ENCODE measurements at places on chromosomes 12 and 14. TPM values are rescaled to one million over a fixed set of nuclear protein-coding genes. Genes with fewer than 3 reads are reported as not detected.

The TOMM20L gene
- not detected for total RNA-seq

The TPPP2 gene
- not detected for total RNA-seq

The ITGB7 gene
- 3.5 TPM for total RNA-seq

The ADGRD1 gene
- not detected for total RNA-seq

The DPPA3 gene
- total RNA-seq, result not detected

The TTC7B gene
- total RNA-seq, result 29.3 TPM

The INHBC gene
- total RNA-seq, result 0.14 TPM

The RNASE1 gene
- total RNA-seq, result not detected

The TRPV4 gene
- total RNA-seq, result 9.5 TPM

- no peak for DNase-seq
Measured at GRCh38 chr12:131441638-131442336, 269.1 kb upstream of the SFSWAP start.

- peak; percentile 21 for DNase-seq
Measured at GRCh38 chr14:32702562-32702961, 236.1 kb upstream of the NPAS3 start.

DNA sequence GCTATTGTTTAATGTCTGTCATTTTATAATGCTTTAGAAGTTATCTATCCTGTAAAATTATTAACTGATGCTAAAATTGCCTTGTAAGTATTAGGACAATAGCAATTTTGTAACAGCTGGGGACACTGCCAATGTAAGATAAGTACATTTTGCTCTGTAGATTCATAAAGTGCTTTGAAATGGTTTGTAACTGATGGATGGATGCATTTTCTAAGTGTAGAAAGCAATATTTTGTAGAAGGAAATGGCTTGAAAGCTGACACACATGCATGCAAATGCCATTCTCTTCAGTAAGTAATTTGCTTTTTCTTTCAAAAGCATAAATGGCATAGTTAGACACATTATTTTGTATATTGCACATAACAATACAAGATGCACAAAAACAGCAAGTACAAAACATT, 129.8 kb downstream of the FOXG1 start:
- DNase-seq, result no peak

GRCh38 chr14:99687284-99688209, 3.4 kb downstream of the CYP46A1 start:
- DNase-seq, result no peak

- DNase-seq, result peak; percentile 3
Measured at GRCh38 chr12:89414851-89415250, 62.5 kb upstream of the DUSP6 start.

- no peak for DNase-seq
Measured at GRCh38 chr12:128018067-128018466, 248.9 kb upstream of the TMEM132C start.

DNA sequence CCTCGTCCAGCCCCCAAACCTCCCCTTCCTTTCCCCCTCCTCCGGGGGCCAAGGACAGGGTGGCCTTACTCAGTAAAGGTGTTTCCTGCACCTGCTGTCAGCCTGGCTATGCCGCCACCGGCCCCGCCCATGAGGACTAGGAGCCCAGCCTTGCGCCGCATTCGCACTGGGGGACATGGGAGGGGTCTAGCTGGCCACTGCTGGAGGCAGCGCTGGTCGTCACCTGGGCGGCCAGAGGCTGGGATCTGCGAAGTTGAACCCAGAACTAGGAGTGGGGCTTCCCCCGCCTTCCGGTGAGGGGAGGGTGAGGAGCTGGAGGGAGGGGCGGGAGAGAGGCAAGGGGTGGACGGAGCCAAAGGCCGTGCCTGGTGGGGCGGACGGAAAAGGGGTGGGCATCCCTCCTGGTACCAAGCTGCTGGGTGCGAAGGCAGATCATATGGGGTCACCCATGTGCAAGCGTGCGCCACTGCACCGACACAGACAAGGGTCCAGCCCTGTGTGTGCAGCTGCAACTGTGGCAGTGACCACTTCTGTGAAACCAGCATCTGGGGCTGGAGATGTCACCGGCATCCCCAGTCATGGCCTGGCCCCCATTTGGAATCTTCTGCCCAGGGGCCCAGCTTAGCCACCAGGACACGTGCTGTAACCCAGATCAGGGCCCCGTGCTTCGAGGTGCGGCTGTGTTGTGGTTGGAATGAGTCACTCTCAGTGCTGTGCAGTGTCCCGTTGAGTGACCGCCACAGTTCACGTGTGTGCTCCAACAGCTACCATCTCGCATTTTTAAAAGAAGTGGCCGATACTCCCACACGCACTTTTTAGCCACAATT, 8.5 kb downstream of the AMN start:
- DNase-seq, result peak; percentile 31

DNA sequence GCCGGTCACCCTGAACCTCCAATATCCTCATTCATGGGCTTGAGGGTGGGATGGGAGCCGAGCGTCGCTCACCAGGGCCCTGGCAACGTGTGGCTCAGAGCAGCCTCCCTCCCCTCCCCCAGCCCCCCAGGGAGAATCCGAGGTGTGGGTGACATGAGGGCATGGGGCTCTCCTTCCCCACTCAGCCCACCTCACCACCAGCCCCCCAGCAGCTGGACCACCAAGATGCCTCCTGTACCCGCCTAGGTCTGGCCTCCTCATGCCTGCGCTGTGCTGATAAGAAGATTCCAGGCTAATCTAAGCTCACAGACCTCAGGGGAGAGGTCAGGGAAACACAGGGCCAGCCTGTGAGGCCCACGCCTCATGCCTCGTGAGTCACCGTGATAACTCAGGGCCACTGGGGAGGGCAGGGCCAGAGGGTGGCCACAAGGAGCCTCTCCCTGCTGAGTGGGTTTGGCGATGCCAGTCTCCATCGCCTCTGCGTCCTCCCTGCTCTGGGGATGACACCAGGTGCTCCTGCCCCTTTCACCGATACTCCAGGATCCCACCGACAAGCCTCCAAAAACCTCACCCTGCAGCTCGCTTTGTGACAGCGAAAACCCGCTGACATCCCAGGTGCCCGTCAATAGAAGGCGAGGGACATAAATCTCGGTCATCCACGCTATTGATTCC, 56.9 kb downstream of the TESC start:
- no peak for DNase-seq

- peak; percentile 70 for DNase-seq
Measured at GRCh38 chr12:66662179-66662578, 16.7 kb downstream of the GRIP1 start.

DNA sequence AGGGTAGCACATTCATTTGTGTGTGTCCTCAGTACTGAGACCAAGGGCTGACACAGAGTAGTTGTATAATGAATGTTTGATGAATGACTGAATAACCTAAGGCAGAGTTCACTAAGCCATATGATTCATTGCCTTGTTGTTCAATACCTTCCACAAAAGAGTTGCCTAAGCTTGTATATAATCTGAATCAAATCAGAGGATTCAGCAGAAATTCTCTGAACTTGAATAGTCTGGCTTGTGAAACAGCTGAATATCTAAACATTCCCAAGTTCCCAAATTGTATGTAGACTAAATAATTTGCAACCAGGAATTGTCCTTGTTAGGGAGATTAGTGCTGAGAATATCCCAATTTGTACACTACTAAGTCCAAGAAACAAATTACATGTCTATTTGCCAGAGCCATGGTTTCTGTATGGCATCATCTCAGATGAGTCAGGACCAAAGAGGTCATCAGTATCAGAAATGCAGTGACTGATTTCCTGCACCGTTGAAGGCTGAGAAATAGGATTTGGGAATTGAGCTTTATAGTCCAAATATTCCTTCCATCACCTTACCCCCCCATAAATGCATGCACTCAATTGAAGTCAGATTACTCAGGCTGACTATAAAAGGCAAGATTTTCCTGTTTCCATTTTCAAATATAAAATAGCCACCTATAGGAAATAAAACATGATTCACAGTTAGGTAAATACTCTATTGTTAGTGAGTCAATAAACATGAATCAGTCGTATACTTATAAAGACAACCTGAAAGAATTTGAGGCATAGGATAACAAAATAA, 168.7 kb downstream of the PHLDA1 start:
- DNase-seq, result peak; percentile 94

DNA sequence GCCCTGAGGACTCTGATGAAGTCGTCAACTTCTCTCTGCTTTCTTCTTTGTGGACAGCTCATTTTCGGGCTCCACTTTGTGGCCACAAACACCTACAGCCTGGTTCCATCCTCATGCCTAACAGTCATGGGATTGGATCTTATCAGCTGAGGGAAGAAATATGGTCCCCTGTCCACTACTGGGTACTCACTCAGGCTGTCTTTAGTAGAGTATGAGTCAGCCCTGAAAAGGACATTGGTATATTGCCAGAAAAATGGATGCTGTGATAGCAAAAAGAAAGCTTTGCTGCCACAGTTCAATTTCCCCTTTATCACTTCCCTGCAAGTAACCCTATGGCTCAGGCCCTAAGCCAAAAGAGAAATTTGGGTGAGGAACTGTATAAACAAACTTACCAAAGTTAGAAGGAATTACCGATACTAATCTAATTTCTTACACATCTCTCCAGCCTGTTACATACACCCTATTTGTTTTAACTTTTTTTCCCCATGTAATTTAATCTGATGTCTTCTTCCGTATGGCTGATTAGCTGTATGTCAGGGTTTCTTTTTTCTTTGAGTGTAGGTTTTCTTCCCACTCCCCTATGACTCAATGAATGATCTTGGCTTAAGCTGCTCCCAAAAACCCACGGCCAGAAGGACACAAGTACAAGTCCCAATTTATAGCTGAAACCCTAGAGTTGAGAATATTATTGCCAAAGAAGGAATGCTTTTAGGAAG, 29.1 kb downstream of the MTHFD1 start:
- no peak for DNase-seq

GRCh38 chr14:105015242-105015641, 5.6 kb downstream of the CDCA4 start:
- DNase-seq, result no peak

- DNase-seq, result no peak
Measured at GRCh38 chr14:102580550-102581110, 11.8 kb upstream of the RCOR1 start.

GRCh38 chr12:123106640-123107359, 44.1 kb downstream of the PITPNM2 start:
- DNase-seq, result no peak

- DNase-seq, result peak; percentile 46
Measured at GRCh38 chr14:99481745-99482099, 513 bp downstream of the CCNK start.

GRCh38 chr12:27013611-27014084, 536 bp downstream of the TM7SF3 start:
- DNase-seq, result peak; percentile 30

DNA sequence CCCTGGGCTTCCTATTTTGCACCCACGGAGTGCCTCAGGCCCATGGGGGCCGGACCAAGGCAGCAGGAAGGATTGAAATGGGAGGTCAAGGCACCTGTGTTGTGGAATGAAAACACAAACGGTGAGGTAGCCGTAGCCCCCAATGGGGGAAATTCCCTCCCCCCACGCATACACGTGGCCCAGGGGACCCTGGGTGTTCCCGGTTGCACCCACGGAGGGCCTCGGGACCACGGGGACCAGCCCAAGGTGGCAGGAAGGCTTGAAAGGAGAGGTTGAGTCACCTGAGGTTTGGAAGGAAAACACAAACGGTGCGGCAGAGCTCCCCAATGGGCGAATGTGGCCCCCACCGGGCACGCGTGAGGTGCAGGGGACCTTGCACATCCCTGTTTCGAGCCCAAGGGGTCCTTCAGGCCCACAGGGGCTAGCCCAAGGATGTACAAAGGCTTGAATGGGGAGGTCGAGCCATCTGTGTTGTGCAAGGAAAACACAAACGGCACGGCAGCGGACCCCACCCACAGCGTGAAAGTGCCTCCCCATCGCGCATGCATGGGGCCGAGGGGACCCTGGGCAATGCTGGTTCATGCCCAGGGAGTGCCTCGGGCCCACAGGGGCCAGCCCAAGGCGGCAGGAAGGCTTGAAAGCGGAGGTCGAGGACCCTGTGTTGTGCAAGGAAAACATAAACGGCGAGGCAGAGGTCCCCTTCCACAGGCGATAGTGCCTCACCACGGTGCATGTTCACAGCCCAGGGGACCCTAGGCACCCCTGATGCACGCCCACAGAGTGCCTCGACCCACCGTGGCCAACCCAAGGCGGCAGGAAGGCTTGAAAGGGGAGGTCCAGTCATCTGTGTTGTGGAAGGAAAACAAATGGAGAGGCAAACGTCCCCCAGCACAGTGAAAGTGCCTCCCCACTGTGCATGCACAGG, 376.7 kb downstream of the ALG10 start:
- DNase-seq, result no peak

- DNase-seq, result no peak
Measured at GRCh38 chr14:72715850-72716228, 178.1 kb downstream of the DPF3 start.

DNA sequence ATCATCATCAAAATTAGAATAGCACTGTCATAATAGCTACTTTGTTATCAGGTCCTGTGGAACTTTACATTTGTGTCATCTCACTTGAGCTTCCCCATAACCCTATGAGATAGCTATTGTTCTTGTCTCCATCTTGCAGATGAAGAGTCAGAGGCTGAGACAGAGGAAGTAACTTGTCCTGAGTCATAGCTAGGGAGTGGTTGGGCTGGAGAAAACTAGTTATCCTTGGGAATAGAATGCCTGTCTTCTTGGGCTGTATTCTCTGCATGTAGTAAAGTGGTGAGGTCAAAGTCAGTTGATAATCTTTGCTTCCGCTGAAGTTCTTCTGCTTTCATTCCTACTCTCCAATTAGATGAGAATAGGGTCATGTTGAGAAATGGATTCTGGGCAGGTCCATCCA, 117.0 kb downstream of the SMOC1 start:
- peak; percentile 97 for DNase-seq

DNA sequence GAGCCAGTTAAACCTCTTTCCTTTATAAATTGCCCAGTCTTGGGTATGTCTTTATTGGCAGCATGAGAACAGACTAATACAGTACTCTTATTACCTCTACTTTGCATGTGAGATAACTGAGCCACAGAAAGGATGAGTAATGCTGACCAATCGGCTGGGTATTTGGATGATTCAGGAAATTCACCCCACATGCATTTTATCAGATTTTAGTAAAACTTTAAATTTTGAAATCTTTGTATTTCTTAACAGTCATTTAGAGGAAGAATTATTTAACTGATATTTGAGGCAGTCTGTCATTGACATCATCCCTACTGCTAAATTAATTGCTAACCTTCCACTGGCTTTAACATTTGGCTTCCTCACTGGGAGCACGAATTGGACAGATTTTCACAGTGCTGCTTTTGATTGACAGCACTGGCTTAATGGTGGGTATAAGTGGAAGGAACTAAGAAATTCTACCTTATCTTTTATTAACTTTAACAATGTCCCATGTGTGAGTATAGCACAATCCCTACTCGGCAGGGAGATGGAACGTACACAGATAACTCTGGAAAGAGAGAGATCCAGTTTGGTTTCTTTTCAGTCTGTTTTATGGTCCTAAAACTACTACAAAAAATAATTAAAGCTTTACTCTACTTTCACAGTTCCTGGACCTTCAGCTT, 261.0 kb downstream of the DACT1 start:
- DNase-seq, result peak; percentile 93
